ENCODE measurements at places on chromosomes 1 and 21.

DNA sequence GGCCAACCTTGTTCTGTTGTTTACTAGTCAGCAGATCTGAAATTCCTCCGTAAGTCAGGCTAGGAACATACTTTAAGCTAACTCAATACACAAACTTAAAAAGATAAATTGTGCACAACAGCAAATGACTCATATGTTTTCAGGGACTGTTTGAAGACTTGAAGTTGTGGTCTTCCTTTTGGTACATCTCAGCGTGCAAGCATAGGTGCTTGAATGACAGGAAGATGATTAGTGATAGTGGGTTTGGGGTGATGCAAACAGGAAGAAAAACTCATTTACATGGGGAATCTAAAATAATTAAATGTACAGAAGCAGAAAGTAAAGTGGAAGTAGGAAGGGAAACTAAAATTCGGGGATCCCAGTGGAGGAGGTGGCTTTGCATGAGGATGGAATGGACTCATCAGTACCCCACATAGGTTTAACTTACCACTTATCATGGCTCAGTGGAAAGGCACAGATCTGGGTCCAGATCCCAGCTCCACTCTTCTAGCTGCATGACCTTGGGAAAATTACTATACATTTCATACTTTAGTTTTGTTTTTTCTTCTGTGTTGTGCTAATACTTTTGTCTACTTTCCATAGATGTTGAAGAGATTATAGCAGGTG, 122.3 kb downstream of the XCL2 start:
- no peak for DNase-seq

- no peak for DNase-seq
Measured at GRCh38 chr1:233627376-233627775, 13.5 kb downstream of the KCNK1 start.

- DNase-seq: no peak
Measured at GRCh38 chr1:150971583-150972416, 2.8 kb downstream of the CERS2 start.

DNA sequence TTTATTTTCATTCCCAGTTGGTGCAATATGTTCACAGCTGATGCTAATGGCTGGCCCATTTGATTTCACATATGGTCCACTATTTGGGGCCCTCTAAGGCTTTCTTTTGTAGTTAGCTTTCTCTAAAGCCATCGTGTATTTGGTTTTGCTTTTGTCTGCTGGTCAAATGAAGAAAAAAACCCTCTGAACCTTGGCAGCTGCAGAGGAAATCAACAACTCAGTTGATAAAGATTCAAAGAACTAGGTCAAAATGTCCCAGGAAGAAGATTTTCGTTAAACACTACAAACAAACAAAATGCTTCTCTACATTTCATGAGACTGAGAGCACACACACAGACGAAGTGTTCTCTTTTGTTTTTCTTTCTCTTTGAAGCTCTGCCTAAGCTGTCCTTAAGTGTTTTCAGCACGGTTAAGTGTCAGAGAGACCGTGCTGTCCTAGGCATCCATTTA, 655.0 kb downstream of the RWDD3 start:
- no peak for DNase-seq

DNA sequence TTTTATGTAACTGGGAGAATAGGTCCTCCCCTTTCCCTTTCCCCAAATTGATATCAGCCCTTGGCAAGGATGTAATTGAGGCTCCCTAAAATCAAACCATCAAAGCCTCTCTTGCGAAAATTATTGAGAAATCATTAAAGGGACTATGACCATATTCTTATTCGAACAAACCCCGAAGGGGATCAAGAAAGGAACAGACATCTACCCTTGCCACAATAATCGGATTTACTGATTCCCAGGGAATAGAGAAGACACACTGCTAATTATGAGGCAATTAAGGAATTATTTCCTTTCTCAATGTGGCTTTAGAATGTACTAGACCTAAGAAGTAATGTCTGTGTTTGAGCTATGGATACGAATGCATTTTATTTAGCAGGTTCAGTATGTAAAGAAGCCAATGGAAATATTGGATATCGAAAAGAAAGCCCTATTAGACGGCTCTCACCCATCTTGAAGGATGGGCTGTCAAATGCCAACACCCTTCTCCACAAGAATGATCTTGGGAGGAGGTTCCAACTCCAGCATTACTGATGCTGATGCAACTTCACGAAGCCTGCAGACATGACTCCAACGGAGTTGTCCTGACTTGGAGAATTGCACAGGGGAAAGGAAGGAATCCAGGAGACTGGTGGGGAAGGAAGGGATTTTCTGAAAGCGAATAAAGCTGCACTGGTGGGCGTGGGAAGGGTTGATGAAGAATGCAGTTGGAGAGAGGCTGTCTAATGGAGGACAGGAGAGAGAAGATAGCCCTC, 11.6 kb upstream of the PTPRF start:
- no peak for DNase-seq

GRCh38 chr1:53878492-53879105, 11.0 kb downstream of the YIPF1 start:
- no peak for DNase-seq

GRCh38 chr1:11777658-11778322, 15.8 kb downstream of the C1orf167 start:
- no peak for DNase-seq

- DNase-seq: no peak
Measured at GRCh38 chr21:33238565-33239255, 9.0 kb downstream of the IFNAR2 start.

DNA sequence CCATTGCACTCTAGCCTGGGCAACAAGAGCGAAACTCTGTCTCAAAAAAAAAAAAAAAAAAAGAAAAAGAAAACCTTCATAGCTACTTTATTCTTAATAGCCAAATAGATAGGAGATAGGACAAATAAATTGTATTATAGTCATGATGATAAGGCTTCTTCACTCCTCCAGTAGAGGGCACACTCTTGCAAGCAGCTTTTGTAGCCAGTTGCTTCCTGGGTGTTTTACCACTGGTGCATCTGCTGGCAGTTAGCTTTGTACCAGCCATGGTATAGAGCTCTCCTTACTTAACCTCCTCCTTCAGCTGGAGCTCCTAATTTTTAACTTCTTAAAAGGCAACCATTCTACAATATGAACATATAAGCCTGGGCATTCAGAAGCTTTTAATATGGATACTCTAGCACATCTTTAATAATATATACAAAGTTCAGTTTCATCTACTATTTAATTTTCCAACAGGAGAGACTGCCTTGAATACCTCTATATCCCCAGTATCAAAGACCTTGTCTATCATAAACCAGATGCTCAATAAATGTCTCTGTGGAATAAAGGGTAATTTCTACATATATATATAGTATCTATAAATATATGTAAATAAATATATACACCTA, 35.8 kb downstream of the EVI5 start:
- DNase-seq: no peak

GRCh38 chr1:233600488-233600887, 13.4 kb upstream of the KCNK1 start:
- no peak for DNase-seq

DNA sequence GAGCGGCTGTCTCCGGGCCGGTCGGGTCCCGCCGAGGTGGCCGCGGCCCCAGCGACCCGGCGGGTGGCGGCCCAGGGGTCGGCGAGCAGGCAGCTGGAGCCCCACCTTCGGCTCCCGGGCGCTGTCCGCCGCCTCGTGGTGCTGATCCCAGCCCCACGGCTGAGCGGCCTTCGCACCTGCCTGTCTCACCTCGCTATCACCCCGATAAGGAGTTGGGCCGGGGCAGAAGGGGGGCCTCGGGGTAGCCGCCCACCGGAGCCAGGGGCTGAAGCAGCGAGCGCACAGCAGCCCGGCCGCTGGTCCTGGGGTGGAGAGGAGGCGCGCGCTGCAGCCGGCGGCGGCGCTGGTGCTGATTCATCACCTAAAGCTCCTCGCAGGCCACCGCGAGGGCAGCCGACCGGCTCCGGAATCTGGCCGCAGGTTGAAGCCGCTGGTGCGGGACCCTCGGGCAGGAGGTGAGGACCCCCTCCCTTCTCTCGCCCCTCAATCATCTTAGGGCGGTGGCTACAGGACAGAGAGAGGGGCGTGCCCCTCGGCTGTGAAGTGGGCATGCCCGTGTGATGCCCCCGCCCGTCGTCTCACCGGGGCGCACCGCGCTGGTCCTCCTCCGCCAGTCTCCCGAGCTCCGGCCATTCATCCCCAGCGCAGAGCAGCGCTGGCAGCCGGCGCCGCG, 575 bp downstream of the TRIM67 start:
- DNase-seq: no peak

DNA sequence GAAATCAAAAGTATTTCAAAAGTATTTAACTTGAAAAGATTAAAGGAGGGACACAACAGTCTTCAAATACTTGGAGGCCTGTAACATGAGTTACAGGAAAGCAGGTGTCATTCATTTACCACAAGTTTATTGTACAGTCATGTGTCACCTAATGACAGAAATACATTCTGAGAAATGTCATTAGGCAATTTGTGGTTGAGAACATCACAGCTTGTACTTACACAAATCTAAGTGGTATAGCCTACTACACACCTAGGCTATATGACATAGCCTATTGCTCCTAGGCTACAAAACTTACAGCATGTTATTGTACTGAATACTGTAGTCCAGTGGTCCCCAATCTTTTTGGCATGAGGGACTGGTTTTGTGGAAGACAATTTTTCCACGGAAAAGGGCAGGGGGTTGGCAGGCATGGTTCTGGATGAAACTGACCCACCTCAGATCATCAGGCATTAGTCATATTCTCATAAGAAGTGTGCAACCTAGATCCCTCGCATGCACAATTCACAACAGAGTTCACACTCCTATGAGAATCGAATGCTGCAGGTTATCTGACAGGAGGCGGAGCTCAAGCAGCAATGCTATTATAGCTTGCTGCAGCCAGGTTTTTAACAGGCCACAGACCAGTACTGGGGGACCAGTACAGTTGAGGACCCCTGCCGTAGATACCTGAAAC, 25.0 kb upstream of the PHTF1 start:
- DNase-seq: no peak

- DNase-seq: peak; percentile 27
Measured at GRCh38 chr1:110524311-110525248, 5.6 kb upstream of the KCNA10 start.

DNA sequence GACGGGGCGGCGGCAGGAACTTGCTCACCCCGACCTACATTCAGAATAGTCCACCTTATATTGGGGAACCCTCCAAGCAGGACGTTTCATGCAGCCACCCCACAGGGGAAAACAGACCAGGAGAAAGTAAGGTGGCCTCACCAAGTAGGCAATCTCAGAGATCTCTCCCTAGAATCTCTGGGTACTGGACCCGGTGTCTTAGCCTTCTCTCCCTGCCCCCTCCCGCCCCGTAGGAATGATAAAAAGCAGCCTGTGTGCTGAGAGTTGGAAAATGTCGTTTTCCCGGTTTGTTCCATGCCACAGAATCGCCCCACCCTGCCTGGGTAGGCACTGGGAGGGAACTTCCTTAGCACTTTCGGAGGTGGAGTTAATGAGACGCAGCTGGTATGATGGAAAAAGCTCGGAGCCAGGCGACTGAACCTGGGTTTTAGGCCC, 789 bp upstream of the PTPN14 start:
- no peak for DNase-seq

DNA sequence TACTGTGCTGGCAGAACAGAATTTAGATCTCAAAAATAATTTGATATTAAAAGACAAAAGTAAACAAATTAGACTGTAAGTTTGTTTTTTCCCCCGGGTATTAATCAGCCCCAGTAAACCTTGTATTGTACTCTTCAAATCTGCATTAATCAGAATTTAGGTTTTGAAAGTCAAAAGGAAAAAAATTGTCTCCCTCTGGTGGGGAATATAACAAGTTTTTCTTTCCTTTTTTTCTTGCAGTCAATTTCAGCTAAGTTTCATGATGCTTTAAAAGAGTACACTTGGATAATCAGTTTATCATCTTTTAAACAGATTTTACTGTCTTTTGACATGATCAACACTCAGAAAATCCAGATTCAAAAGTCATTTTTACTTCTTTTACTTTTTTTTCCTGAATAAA, 134.5 kb upstream of the PKN2 start:
- DNase-seq: no peak

DNA sequence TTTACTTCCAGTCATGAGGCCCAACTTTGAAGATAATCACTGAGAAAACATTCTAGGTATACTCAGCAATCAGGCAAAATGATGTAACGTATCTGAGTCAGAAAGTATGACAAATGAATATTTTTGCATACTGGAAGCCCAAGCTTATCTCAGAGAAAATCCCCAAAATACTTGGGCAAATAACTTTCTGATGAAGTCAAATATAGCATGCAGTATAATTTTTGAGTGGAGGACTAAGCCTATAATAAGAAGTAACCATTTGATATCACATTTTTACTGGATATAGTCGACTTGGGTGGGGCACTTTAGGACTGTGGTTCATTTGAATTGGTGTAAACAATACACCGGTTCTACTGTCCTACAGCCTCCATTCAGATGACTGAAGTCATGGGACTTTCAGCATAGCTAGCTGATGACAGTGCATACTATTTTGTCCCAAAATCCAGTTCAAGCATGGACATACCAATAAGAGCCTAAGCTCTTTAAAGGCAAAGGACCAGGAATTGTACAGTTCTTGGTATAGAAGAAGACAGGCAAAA, 2.3 kb upstream of the GADD45A start:
- DNase-seq: no peak

GRCh38 chr1:89285745-89286380, 13.2 kb upstream of the GBP5 start:
- no peak for DNase-seq
